ENCODE measurements at places on chromosomes 7 and 10. TPM values are rescaled to one million over a fixed set of nuclear protein-coding genes. Genes with fewer than 3 reads are reported as not detected.

DNA sequence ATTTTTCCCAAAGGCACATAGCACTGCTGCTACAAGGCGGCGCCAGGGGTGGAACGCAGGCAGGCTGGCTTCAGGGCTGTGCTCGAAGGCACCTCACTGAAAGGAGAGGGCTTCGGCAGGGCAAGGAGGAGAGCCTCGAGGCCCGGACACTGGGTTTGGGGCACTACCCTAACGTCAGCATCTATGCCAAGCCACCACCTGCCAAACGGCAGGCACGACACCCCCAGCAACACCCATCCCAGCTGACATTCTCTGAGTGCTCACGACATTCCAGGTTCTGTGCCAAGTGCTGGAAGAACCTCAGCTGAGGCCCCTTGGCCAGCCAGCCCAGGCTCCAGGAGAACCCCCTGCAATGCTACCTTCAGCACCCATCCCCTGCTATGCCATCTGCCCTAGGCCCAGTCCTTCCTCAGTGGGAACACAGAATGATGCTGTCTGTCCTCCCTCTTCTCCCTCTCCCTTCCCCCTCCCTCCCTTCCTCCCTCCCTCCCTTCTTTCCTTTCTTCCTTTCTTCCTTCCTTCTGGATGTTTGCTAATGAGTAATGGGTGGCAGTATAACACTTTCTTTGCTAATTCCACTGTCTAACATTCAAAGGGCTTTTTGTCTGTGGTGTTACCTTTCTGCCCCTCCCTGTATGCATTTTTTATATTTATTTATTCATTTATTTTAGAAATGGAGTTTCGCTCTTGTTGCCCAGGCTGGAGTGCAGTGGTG lies 24.3 kb downstream of the ZCCHC24 start:
- no peak for DNase-seq

DNA sequence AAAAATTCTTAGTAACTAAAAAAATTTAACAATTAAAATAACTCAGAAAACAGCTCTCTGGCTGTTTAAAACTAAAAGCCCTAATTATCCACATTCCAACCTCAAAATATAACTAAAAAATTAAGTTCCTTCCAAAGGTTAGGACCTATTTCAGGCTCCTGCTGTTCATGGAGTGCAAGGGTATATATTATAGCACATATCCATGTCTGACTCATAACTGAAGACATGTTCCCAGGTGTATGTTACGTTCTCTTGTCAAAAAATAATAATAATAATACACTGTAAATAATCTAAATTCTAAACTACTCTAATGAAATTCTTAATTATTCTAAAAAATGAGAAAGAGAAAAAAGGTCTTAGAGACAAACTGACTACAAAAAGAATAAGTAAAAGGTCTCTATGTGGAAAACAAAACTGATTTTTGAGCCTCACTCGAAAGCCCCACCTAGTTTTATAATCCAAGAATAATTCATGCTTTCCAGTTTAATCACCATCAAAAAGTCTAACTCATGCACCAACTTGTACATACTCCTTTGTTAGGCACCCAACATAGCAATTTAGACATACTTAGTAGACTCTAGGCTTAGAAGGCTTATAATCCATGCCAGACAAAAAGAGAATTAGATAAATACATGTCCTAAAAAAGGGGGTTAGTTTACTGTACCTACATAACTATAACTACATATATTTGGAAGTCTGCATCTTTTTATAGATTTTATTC lies 171.4 kb downstream of the KMT2E start:
- no peak for DNase-seq

DNA sequence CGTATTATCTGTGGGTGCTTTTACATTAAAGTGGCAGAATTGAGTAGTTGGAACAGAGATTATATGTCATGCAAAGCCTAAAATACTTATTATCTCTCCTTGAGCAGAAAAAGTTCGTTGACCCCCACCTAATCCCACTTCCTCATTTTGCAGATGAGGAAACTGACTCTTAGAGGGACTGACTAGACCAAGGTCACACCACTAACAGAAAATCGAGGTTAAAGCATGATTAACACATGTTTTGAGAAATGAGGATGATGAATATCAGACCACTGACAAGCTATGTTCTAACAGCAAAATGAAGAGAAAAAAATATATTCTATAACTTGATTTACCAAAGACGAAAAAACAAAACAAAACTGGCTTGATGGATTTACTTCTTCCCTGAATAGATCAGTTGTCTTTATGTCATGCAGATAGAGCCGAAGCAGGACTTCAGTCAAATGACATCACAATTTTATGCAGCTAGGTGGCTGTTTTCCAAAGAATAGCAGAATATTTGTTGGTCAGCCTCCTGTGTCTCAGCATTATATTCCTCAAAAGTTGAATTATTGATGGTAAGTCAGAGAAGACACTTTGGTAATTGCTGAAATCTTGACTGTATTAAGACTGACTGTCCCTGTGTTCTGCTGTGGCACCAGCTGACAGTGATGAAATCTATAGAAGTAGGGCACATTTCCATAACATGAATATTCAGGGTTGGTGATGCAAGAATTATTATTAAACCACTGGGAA lies 24.2 kb upstream of the SMIM30 start:
- no peak for DNase-seq

Gene FKBP9
- polyA plus RNA-seq, result 348 TPM

GRCh38 chr10:13457958-13458686 lies 70.7 kb downstream of the BEND7 start:
- no peak for DNase-seq

Gene TMEM176A
- polyA plus RNA-seq, result 19.7 TPM

GRCh38 chr7:79615871-79616640 lies 162.6 kb upstream of the MAGI2 start:
- DNase-seq, result no peak

Gene VPS37D
- 9.3 TPM for polyA plus RNA-seq

DNA sequence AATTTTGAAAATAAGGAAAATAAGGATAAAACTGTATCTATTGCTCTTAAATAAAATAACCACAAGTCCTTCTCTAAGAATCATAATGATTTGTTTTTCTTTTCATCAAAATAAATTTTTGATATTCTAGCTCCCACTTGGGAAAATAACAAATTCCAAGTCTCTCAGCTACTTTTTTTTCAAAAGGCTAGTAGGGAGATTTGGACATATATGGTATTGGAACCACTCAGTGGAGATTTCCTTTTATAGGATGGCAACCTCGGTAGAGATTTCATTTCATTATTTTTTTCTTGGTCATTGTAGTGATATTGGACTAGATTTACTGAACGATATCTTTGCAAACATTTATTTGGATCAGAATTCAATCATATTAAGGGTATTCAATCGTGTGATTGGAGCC lies 69.5 kb upstream of the PRKG1 start:
- no peak for DNase-seq

Gene HIF1AN
- polyA plus RNA-seq, result 40.6 TPM

DNA sequence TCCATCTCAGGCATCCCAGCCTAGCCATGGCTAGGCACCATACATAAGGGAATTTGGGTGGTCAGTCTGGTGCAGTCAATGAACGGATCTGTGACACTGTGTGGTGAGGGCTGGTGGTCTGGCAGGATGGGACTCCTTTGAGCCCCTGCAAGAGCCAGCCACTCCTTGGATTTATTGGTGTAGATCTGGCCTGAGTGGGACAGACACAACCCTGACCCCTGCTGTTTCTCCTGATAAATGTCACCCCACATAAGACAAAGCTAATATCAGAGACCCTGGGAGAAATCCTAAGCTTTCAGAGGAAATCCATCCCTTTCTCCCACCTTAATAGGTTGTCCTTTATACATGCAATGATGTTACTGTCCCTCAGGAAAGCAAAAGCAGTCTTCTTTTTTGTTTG lies 2.3 kb downstream of the FBXO24 start:
- no peak for DNase-seq

GRCh38 chr10:92124616-92125143 lies 166.2 kb downstream of the CPEB3 start:
- no peak for DNase-seq

Gene PMS2
- 22.0 TPM for polyA plus RNA-seq

DNA sequence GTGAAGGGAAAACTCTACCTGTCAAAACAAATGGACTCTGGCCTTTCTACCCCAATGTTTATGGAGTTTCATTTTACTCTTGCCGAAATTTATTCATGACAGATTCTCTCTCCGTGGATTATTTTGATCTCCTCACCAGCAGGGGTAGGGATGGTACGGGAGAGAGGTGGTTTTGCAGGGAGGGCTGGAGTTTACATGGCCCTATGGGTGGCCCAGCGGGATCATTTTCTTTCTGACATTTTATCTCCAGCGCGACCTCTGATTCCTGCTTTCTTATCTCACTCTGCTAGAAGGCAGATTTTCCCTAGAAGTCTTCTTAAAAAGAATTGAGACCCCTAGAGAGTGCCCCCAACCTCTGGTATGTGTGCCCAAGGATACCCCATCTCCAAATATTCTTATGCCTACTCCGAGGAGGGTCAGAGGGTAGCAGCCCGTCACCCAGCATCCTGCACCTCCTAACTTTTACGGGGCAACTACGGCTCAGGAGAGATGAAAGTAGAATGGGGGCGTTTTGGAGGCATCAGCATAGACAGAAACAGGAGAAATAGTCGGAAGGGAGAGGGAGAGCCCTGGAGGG lies 10.1 kb upstream of the GATA3 start:
- no peak for DNase-seq

GRCh38 chr10:102020938-102021337 lies 35.0 kb downstream of the ARMH3 start:
- no peak for DNase-seq

- DNase-seq, result no peak
Measured at GRCh38 chr7:120991581-120991980, 3.1 kb downstream of the CPED1 start.

DNA sequence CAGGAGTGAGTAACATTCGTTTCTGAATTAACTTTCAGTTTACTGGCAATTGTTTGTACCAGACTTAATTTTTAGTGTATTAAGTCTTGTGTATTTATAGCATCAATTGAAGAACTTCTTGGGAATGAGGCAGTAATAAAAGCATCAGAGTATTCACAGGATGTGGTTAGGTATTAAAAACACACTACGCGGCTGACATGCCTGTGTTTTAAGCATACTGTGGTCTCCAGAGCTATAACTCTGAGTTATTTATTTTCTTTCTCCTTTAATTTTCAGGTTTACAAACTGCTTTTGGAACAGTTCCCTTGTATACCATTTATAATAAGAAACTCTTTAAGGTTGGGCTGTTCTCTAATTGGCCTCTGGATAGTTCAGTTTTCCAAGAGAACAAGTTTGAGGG lies 626.1 kb upstream of the NRG3 start:
- DNase-seq, result peak; percentile 42

- no peak for DNase-seq
Measured at GRCh38 chr7:106450716-106451115, 165.9 kb upstream of the NAMPT start.

- DNase-seq, result no peak
Measured at GRCh38 chr7:92095380-92095779, 38.9 kb downstream of the CYP51A1 start.

GRCh38 chr7:79401254-79401653 lies 52.2 kb downstream of the MAGI2 start:
- DNase-seq, result peak; percentile 36

Data from left renal pelvis (tissue), 4 donors.